PC-9 (cell line): ENCODE measurements at places on chromosomes 7 and 10. TPM values are rescaled to one million over a fixed set of nuclear protein-coding genes. Genes with fewer than 3 reads are reported as not detected.

DNA sequence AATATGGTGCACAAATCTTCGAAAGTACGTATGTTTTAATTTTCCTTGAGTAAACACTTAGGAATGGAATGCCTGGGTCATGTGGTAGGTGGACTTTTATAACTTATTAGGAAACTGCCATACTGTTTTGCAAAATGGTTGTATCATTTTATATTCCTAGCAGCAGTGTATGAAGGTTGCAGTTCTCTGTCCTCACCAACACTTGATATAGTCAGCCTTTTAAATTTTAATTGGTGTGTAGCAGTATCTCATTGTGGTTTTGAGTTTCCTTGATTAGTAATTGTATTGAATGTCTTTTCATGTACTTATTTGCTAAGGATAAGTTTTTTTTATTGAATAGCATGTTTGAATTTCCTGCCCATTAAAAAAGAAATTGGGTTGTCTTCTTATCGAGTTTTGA lies 926 bp upstream of the PCBD1 start:
- no peaks in the 10 kb centered on the region for H3K27me3 ChIP-seq
- DNase-seq: no peak
- H3K4me1 ChIP-seq: peaks cover 17% of the 10 kb centered on the region
- H3K36me3 ChIP-seq: peaks cover 13% of the 10 kb centered on the region
- H3K27ac ChIP-seq: no peak overlapping the region

DNA sequence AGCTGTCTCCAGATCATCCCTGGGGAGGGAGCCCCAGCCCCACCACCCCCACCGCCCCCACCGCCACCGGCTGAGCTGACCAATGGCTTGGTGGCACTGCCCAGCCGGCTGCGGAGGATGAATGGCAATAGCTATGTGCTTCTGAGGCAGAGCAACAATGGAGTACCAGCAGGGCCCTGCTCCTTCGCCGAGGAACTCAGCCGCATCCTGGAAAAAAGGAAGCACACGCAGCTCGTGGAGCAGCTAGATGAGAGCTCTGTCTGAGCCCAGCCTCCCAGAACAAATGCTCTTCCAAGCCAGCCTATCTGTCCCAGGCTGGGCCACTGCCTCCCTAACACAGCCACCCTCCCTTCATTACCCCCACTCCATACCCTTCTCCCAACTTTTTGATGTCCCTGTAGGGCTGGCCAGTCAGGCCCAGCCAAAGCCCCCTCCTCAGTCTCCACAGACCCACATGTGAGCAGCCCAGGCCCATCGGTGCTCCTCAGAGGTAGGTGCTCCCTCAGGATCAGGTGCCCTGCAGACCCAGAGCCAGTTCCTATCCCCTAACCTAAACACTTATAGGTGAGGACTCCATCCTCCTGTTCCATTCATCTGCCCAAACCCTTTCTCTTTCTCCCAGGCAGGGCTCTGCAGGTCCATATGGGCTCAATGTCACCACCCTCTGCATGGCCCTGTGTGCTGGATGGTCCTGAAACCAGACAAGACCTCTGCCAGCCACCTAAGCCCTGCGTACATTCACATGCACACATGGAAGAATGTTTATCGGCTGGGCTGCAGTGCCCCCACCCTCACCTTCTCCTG lies 3.2 kb downstream of the MRPL43 start:
- H3K27ac ChIP-seq: no peak overlapping the region
- DNase-seq: no peak
- H3K4me1 ChIP-seq: peaks cover 4% of the 10 kb centered on the region
- no peaks in the 10 kb centered on the region for H3K27me3 ChIP-seq
- H3K36me3 ChIP-seq: no peaks in the 10 kb centered on the region

DNA sequence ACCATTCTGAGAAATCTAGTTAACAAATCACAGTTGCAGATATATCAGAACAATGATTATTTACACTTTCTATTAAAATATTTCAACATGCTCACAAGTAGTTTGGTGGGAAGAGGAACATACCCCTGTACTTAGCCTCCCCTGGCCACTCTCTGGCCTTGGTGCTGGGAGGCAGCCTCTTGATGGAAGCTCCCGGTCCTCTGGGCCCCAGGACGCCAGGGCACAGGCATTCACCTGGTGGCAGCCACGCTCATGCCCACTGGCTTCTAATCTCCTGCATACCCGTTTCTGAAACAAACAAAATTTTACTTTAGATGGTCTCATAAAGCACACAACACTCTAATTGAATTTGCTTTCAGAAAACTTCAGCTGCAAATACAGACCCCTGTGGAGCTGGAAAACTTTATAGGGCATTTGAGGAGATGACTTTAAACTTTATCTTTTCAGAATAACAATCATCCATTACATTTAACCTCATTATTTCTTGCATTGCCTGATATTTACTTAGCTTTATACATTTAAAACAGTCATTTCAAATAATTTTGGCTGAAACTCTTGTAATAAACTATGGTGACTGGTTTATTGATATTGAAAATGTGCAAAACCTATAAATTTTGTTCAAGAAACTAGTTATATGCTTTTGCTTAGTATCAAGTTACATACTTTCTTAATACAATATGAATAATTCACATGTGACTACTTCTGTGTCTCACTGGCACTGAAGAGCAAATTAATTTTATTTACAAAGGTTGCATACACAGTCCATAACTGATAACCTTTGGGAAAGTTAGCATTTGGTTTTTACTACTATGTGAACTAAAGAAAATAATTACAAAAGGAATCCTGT lies 30.8 kb downstream of the C10orf143 start:
- H3K27me3 ChIP-seq: no peaks in the 10 kb centered on the region
- no peaks in the 10 kb centered on the region for H3K4me1 ChIP-seq
- no peak for DNase-seq
- H3K36me3 ChIP-seq: no peaks in the 10 kb centered on the region

- H3K4me1 ChIP-seq: no peaks in the 10 kb centered on the region
- no peaks in the 10 kb centered on the region for H3K36me3 ChIP-seq
- no peak for DNase-seq
These were observed 11.4 kb downstream of the JCAD start for GRCh38 chr10:30047924-30048531.

GRCh38 chr10:126041117-126041516 lies 144.8 kb downstream of the FANK1 start:
- H3K4me1 ChIP-seq: no peaks in the 10 kb centered on the region
- H3K27me3 ChIP-seq: no peaks in the 10 kb centered on the region
- H3K4me3 ChIP-seq: no peak overlapping the region
- DNase-seq: no peak
- no peaks in the 10 kb centered on the region for H3K36me3 ChIP-seq

DNA sequence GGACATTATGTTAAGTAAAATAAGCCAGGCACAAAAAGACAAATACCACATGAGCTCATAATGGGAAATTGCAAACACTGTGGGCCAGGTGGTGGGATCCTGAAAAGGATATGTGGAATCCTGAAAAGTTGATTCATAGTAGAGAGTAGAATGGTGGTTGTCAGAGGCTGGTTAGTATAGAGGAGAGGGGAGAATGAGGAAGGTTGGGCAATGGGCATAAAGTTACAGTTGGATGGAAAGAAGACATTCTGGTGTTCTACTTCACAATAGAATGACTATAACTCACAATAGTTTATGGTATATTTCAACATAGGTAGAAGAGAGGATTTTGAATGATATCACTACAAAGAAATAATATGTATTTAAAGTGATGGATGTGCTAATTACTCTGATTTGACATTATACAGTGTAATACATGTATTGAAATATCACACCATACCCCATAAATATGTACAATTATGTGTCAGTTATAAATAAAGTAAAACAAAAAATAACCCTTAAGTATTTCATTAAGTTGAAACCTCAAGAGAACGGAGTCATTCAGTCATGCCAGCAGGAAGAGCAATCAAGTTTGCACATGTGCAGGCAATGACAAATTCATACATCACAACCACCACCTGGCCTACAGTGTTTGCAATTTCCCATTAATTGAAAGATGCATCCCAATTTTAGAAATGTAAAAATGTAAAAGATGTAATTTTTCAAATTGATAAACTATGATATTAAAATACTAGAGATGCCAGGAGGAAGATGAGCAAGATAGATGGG lies 156.7 kb downstream of the MAGI2 start:
- no peaks in the 10 kb centered on the region for H3K4me1 ChIP-seq
- no peak overlapping the region for H3K27ac ChIP-seq
- H3K27me3 ChIP-seq: no peaks in the 10 kb centered on the region
- DNase-seq: no peak
- no peak overlapping the region for H3K4me3 ChIP-seq

DNA sequence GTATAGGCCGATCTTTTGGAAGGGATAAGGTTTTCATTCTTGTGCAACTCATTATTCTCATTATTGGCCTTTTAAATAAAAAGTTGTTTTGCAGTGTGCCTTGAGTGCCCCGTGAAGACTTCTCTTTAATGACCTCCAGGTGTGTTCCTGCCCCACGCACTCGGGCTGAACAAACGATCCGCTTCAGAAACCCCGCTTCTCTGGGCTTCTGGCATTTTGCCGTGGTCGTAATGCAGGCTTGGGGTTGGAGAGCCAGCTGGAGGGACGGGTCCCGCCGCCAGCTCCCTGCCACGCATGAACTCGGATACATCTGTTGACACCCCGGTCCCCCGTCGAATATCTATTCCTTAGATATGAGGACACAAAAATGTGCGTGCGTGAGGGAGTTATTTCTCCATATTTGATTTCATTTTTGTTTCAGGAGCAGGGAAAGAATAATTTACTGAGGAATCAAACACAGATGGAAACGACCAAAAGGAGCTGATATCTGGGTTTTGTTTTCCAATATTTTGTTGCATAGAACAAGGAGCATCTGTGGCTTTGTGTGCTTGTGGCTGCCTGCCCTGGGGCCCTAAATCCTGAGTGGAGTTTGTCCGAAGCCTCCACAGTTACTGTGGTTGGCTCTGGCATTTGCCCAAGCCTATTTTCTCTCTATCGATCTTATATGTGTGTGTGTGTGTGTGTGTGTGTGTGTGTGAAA lies 17.0 kb upstream of the TTYH3 start:
- no peak overlapping the region for H3K4me3 ChIP-seq
- H3K27me3 ChIP-seq: no peaks in the 10 kb centered on the region
- H3K36me3 ChIP-seq: no peaks in the 10 kb centered on the region
- H3K27ac ChIP-seq: no peak overlapping the region
- no peaks in the 10 kb centered on the region for H3K4me1 ChIP-seq
- DNase-seq: no peak

GRCh38 chr10:30974773-30975415 lies 56.8 kb downstream of the ZNF438 start:
- no peak overlapping the region for H3K4me3 ChIP-seq
- no peaks in the 10 kb centered on the region for H3K4me1 ChIP-seq
- H3K36me3 ChIP-seq: no peaks in the 10 kb centered on the region
- DNase-seq: no peak
- no peak overlapping the region for H3K27ac ChIP-seq
- no peaks in the 10 kb centered on the region for H3K27me3 ChIP-seq

Gene CYP2C8
- not detected in 2 replicates for total RNA-seq

Gene CPA2
- not detected in 2 replicates for total RNA-seq

DNA sequence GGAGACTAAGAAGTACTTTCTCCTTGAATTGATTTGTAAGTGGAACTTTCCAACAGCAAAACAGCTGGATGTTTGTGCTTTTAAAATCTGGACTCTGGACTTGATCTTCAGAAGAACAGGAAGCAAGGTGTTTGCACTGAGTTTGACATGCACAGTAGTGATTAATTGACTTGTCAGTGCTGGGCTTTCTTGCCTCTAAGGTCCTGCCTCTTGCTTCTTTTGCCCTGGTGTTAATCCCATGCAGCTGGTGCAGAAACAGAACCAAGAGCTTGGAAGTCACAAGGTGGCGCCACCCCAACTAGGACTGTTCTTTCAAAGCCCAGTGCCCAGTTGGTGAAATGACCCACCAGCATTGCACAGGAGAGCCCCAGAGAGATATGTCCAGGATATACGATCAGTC lies 66.8 kb upstream of the SEPHS1 start:
- H3K4me1 ChIP-seq: no peaks in the 10 kb centered on the region
- peaks cover 36% of the 10 kb centered on the region; the same call in 1 of the 2 replicates for H3K27me3 ChIP-seq
- no peaks in the 10 kb centered on the region for H3K36me3 ChIP-seq
- DNase-seq: no peak
- no peak overlapping the region for H3K27ac ChIP-seq

Gene MYO1G
- total RNA-seq: 0.24 and 0.28 TPM in 2 replicates
